H9 (cell line): ENCODE measurements at places on chromosomes 2 and 18.
A peak's percentile ranks its signal among the peaks of the same experiment; 100 is the strongest.

- no peak for DNase-seq
Measured at GRCh38 chr2:196399722-196400691, 228.6 kb upstream of the STK17B start.

GRCh38 chr2:174771631-174772471 is 7.6 kb upstream of the CHRNA1 start:
- DNase-seq = peak; percentile 93

GRCh38 chr2:120589771-120590608 is 145.7 kb upstream of the GLI2 start:
- no peak for DNase-seq

GRCh38 chr18:45690975-45691815 is 32.8 kb upstream of the SLC14A1 start:
- DNase-seq = peak; percentile 80

GRCh38 chr18:32669549-32670165 is 103.2 kb downstream of the KLHL14 start:
- peak; percentile 52 for DNase-seq

GRCh38 chr2:110101280-110101844 is 14.3 kb downstream of the MALL start:
- DNase-seq = peak; percentile 57

GRCh38 chr2:53242090-53242489 is 525.5 kb upstream of the CHAC2 start:
- DNase-seq = no peak

DNA sequence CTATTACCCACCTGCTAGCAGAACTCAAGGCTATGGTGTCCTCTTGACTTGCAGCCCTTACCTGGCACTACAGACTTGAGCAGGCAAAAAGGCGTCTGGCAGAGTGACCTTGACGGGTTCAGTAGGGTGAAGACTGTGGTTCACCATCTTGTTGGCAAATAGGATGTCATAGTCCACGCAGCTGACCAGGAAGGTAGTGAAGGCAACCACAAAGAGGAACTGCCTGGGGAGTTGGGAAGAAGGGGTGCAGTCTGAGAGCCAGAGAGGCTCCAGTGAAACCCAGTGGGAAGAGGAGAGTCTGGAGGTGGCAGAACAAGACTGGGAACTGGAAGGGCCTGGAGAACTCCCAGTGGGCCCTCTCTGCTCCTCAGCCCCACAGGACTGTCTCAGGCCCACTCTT is 4.1 kb downstream of the ATG9A start:
- no peak for DNase-seq

DNA sequence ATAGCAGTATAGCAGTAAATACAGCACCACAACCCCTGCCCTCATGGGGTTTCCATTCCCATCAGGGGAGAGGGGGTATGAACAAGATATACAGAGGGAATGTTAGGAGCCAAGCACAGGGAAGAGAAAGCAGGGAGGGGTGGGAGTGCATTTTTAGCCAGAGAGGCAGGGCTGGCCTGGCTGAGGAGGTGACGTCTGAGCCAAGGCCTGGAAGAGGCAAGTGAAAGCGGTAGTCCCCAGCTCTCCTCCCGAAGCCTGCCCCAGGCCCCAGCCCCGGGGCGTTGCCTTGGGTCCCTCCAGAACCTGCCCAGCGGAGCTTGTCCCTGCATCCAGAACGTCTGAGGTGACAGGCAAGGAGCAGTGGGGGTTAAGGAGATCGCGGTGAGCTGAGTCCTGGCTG is 45.1 kb upstream of the FOSL2 start:
- no peak for DNase-seq

DNA sequence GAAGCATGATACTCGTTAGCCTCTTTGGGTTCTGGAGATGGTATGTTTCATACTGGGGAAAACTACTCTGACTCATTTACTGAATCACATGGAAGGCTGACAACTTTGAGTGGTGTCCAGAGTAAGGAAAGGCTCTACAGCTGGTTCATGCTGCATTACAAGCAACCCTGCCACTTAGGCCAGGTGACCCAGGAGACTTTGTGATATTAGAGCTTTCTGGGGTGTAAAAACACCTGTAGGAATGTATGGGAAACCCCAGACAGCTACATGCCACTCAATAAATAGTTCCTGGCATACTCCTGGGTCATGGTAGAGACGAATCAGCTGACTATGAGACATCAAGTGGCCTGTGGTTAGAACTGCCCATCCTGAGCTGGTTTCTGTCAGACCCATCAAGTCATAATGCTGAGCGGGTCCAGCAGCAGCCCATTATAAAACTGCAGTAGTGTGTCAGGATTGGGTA is 21.3 kb upstream of the TCF7L1 start:
- DNase-seq = no peak

DNA sequence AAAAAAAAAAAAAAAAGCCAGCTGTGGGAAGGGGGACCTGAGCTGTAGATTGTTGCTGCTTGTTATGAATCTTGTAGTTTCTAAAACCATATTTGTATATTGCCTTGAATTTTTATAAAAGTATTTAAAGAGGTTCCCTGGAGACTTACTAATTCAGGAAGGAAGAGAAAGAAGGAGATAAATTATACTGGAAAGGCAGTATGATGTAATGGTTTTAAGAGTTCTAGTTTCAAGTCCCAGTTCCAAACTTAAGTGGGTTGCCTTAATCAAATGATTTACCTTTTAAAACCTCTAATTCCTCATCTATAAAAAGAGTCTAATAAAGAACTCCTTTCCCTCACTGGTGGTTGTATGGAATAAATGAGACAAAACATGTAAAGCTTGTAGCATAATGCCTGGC is 62.2 kb downstream of the PTRHD1 start:
- no peak for DNase-seq

DNA sequence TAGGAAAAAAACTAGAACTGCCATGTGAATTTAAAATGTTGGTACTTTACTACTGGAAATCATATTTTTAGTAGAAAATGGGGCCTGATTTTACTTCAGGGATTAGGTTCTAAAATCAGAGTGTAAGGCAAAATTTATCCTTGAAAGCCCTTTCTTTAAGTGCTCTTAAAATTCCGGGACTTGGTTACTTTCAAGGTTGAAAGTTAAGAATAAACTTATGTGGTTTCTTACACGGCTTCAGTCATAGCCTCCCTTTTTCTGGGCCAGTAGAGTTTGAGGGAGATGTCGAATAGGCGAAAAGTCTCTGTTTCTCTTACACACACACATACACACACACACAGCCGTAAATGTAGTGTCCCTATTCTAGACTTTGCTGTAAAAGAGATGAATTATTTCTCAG is 13.1 kb downstream of the KCNE4 start:
- no peak for DNase-seq

GRCh38 chr2:188158337-188159100 is 133.2 kb upstream of the GULP1 start:
- DNase-seq = no peak

GRCh38 chr2:130160131-130160530 is 15.2 kb upstream of the CCDC74B start:
- no peak for DNase-seq

DNA sequence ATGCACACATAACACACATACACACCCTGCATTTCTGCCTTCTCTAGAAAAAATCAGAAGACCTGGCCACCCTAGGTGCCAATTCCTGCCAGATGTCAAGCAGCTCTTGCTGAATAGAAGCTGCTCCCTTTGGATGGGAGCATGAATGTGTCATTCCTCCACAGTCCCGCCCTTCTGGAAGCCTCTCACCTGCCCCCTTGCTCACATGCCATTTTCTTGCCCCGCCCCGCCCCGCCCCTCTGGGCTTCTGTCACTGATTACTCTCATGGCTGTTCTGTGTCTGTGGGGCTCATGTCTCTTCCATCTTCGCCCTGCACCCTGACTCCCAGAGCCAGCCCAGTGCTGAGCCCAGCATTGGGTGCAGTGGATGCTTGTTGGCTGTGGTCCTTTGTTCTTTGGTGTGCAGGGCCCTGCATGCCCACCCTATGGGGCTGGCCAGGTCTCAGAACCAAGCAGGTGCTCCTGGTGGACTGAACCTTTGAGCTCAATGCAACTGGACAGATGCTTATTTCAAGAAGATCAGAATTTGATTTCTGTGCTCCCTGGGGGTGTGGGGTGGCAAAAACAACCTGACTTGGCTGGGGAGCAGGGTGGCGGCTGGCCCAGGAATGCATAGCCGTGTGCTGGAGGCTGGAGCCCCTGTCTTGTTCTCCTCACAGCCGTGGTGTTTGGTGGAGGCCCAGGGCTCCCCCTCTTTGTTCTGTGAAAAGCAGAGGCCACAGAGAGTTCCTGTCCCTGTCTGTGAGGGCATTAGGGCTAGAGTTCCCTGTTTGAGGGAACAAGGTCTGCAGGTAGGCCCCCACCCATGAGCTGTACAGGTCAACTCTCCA is 140.6 kb upstream of the GLI2 start:
- peak; percentile 79 for DNase-seq

GRCh38 chr2:46325182-46325928 is 28.1 kb downstream of the EPAS1 start:
- DNase-seq = no peak

GRCh38 chr2:72103690-72104089 is 44.0 kb downstream of the CYP26B1 start:
- DNase-seq = peak; percentile 10

DNA sequence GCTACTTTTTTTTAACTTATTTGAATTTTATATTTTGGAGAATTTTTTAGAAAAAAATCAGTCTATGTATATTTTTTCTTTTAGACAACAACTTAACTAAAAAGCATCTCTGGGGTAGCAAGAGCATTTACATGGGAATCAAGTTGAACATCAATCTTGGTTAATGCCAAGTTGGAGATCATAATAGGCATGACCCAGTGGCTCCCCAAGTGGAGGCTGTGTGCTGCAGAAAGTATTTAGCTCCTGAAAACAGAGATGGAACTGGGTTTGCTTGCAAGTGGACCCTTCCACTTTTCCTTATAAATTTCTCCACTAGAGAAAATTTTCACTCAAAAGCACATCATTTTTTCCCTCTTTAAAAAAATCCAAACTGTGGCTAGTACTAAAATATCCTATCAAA is 23.9 kb upstream of the CAVIN2 start:
- no peak for DNase-seq

DNA sequence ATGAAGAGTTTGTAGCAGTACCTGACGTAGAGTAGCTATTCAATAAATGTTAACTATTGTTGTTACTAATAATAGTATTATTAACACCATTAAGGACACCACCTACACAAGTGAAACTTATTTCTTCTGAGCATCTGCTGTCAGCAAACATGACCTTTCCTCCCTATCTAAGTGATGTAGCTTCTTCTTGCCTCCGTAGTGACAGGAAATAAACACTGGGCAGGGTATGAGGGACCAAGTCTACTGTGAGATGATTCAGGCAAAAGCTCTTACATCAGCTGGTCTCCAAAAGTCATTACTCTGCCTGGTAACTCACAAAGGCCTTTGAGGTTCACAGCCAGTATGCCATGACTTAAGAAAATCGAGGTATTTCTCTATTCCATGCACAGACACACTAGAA is 750.5 kb downstream of the CPS1 start:
- no peak for DNase-seq

- no peak for DNase-seq
Measured at GRCh38 chr2:150351922-150352321, 135.5 kb downstream of the RND3 start.

DNA sequence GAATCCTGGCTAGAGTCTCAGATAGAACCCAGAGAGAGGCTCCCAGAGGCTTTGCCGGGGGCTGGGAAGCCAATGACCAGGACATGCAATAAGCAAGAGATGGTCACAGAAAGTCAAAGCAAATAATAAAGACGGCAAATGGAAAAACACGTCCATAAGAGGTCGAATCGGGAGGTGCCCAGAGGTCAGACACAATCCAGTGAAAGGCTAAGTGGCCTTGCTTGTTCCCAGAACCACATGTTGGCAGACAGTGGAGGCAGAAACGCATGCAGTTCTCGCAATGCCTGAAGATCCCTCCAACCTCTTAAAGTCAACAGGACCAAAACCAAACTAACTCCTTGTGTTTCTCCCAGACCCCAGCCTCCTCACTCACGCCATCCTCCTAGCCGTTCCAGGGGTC is 3.0 kb downstream of the CYB5A start:
- no peak for DNase-seq

- no peak for DNase-seq
Measured at GRCh38 chr2:134360745-134361487, 107.0 kb downstream of the MGAT5 start.

- no peak for DNase-seq
Measured at GRCh38 chr2:146908776-146909175, 936.1 kb upstream of the ACVR2A start.

DNA sequence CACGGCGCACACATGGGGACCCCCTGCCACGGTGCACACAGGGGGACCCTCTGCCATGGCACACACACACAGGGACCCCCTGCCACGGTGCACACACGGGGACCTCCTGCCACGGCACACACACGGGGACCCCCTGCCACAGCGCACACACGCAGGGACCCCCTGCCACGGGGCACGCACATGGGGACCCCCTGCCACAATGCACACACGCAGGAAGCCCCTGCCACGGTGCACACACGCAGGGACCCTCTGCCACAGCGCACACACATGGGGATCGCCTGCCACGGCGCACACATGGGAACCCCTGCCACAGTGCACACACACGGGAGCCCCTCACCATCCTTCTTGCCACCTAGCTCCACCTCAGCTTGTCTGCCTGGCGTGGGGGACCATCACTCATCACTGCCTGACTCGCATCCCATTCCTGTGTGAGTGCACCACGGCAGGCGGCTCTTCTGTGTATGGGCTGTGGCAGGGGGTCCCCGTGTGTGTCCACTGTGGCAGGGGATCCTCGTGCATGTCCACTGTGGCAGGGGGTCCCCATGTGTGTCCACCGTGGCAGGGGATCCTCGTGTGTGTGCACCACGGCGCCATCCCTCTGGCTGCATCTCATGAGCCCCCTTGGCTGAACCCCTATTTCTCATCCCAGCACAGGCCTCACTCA is 206.7 kb downstream of the EIPR1 start:
- DNase-seq = no peak

DNA sequence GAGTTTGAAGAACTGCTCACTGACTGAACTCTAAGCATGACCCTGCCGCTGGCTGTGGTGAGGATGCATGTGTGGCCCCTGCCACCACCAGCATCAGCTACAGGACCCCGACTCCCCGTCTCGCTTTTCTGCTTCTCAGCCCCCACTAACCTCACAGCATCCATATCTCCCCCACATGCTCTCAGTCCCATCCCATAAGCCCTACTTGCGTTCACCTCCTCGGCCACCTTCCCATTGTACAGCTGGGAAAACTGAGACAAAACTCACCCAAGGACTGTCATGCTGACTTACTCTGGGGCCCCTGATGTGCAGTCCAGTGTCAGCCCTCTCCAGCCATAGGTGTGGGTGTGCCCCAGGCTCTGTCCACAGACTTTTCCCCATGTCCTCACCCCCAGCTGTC is 104.2 kb upstream of the SH3BP4 start:
- no peak for DNase-seq

- DNase-seq = no peak
Measured at GRCh38 chr2:192091476-192091875, 103.3 kb downstream of the TMEFF2 start.
